Activated T-cell treated with anti-CD3 and anti-CD28 coated beads, Interleukin-2, amount 50 U/mL, for 72 hours (primary cell): ENCODE measurements at places on chromosomes 7 and 10. TPM values are rescaled to one million over a fixed set of nuclear protein-coding genes. Genes with fewer than 3 reads are reported as not detected.

The MYO1G gene
- total RNA-seq, result 595 TPM

The HOXA4 gene
- 0.79 TPM for total RNA-seq

The SUN1 gene
- total RNA-seq, result 77.9 TPM

The ARID5B gene
- total RNA-seq, result 113 TPM

The TPK1 gene
- 31.3 TPM for total RNA-seq

The ACSL5 gene
- total RNA-seq, result 49.5 TPM

GRCh38 chr10:131427281-131427680 is 115.8 kb upstream of the TCERG1L start:
- no peak for DNase-seq
- no peaks in the 10 kb centered on the region for H3K4me1 ChIP-seq
- no peak overlapping the region for H3K4me3 ChIP-seq
- H3K27ac ChIP-seq, result no peak overlapping the region

GRCh38 chr7:51009716-51010496 is 227.2 kb upstream of the GRB10 start:
- H3K27ac ChIP-seq, result peak overlapping the region; percentile 75
- peaks cover 6% of the 10 kb centered on the region for H3K27me3 ChIP-seq
- no peak overlapping the region for H3K4me3 ChIP-seq
- no peaks in the 10 kb centered on the region for H3K4me1 ChIP-seq
- H3K36me3 ChIP-seq, result no peaks in the 10 kb centered on the region

DNA sequence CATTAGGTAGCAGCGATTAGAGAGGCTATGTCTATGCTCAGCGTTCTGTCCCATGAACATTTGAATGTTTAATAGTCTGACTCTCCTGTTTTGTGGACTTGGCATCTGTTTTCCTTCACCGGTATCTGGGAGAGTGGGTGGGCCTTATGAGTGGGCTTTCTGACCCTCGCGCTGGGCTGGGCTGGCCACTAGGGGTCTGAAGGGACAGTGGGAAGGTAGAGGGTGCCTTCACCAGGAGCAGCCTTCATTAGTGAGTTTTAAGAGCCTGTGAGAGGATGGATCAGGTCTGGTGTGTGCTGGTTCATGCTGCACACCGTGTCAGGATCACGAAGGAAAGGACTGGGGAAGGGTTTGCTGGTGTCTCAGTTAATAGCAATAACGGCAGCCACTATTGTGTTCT is 33.4 kb downstream of the DCLRE1A start:
- H3K27me3 ChIP-seq, result peaks cover 6% of the 10 kb centered on the region
- no peaks in the 10 kb centered on the region for H3K4me1 ChIP-seq
- DNase-seq, result no peak
- H3K36me3 ChIP-seq, result no peaks in the 10 kb centered on the region

- no peaks in the 10 kb centered on the region for H3K36me3 ChIP-seq
- H3K4me1 ChIP-seq, result no peaks in the 10 kb centered on the region
- no peak for DNase-seq
- H3K4me3 ChIP-seq, result no peak overlapping the region
- H3K27me3 ChIP-seq, result no peaks in the 10 kb centered on the region
These were observed 11.9 kb upstream of the ZMIZ1 start for GRCh38 chr10:79056736-79057391.

- peaks cover 29% of the 10 kb centered on the region for H3K4me1 ChIP-seq
- peak; percentile 57 for DNase-seq
- H3K27me3 ChIP-seq, result no peaks in the 10 kb centered on the region
- no peaks in the 10 kb centered on the region for H3K36me3 ChIP-seq
These were observed 33.0 kb downstream of the PLEKHA1 start for GRCh38 chr10:122407375-122408125.

GRCh38 chr10:118927321-118927720 is 102.2 kb upstream of the NANOS1 start:
- H3K4me3 ChIP-seq, result no peak overlapping the region
- peaks cover 10% of the 10 kb centered on the region for H3K27me3 ChIP-seq
- no peaks in the 10 kb centered on the region for H3K4me1 ChIP-seq

- H3K36me3 ChIP-seq, result no peaks in the 10 kb centered on the region
- H3K27me3 ChIP-seq, result no peaks in the 10 kb centered on the region
- H3K4me3 ChIP-seq, result no peak overlapping the region
- H3K4me1 ChIP-seq, result no peaks in the 10 kb centered on the region
- no peak overlapping the region for H3K27ac ChIP-seq
- no peak for DNase-seq
These were observed 213.2 kb downstream of the KCND2 start for GRCh38 chr7:120486164-120486563.

DNA sequence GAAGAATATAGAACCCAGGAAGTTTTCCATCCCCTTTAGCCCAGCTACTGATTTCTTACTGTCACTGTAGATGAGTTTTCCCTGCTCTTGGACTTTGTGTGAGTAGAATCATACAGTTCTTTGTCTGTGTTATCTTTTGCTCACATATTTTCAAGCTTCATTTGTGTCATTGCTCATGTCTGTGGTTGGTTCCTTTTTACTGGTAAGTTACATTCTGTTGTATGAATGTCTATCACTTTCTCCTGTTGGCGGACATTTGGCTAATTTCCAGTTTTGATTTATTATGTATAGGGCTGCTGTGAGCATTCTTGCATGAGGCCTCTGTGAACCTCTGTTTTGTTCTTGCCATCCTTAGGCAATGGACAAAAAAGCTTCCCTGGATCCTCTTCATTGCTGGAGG is 5.3 kb downstream of the GLRX3 start:
- H3K27me3 ChIP-seq, result no peaks in the 10 kb centered on the region
- peak overlapping the region; percentile 71 for H3K4me3 ChIP-seq
- H3K27ac ChIP-seq, result no peak overlapping the region
- H3K36me3 ChIP-seq, result peaks cover 16% of the 10 kb centered on the region
- peaks cover 56% of the 10 kb centered on the region for H3K4me1 ChIP-seq

DNA sequence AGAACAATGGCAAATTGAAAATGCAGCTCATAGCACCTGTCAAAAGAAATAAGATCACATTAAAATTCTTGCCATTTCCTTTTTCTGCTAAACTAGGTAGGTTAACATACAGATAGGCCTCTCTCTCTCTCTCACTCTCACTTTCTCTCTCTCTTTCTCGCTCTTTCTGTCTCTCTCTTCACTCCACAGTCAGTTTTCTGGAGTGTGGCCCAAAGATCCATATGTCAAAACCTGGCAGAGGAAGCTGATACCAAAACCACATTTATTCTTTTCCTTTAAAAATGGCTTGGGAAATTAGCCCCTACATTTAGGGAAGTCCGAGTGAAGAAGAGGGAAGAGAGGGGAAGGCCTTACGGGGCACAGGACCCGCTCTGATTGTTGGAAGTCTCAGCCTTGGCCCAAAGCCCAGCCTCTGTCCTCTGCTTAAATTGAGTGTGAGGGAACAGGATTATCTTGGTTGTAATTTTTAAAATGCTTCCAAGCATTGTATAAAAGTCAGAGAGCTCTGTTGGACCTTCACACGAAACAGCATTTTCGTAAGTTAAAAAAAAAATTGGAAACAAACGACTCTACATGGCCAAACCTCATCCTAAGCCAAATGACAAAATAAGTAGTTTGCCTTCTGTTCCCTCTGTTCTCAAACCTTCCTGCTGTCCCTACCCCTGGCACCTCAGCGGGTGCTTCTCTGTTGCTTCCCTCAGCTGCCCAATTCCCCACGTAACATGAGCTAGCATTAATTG is 83.2 kb downstream of the FRMD4A start:
- DNase-seq, result no peak
- no peaks in the 10 kb centered on the region for H3K36me3 ChIP-seq
- H3K4me1 ChIP-seq, result no peaks in the 10 kb centered on the region
- no peak overlapping the region for H3K27ac ChIP-seq

DNA sequence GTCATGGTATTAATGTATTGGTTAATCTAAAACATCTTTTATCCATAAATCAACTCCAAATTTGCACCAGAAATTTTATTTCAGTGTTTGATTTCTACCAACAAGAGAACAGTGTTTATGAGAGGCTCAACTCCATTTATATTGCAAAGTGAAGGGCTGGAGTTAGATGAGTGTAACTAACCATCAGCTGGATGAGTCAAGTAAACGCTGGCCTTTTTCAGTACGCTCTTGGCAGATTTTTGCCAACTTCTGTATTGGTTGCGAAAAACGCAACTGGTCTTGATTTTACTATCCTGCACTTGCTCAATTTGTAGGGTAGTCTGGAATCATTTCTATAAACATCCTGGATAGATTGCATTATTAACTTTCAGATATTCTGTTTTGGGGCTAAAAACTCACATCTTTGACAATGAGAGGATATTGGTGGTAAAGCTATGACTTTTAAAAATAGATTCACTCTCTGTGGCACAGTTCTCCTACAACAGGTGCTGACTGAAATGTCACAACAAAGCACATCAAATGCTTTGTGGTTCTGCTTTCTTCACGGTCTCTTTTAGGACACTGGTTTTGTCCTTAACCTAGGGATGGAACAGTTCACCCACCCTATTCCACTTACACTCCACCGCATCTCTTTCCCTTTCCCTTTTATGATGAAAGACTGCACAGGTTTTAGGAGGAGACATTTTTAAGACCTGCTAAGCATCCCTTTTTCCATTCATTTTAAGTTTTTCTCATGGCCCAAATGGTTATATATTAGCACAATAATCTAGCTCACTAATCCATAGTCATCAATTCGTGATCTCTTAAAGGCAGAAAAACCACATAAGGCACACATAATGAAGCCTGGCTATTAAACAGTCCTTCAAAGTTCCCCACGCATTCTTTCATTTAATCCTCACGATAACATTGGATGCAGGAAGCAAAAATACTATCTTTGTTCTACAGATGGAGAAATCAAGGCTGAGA is 12.8 kb downstream of the CACNA2D1 start:
- DNase-seq, result no peak
- H3K27me3 ChIP-seq, result no peaks in the 10 kb centered on the region
- H3K4me1 ChIP-seq, result no peaks in the 10 kb centered on the region
- H3K27ac ChIP-seq, result no peak overlapping the region
- no peaks in the 10 kb centered on the region for H3K36me3 ChIP-seq

- DNase-seq, result peak; percentile 4
- H3K36me3 ChIP-seq, result peaks cover 2% of the 10 kb centered on the region
- H3K27ac ChIP-seq, result peak overlapping the region; percentile 51
- H3K27me3 ChIP-seq, result no peaks in the 10 kb centered on the region
- H3K4me1 ChIP-seq, result peaks cover 22% of the 10 kb centered on the region
These were observed 32.0 kb downstream of the EXOC6 start for GRCh38 chr10:92880233-92880861.

GRCh38 chr7:79736418-79736817 is 283.0 kb upstream of the MAGI2 start:
- no peaks in the 10 kb centered on the region for H3K27me3 ChIP-seq
- DNase-seq, result no peak
- H3K4me1 ChIP-seq, result no peaks in the 10 kb centered on the region
- H3K36me3 ChIP-seq, result no peaks in the 10 kb centered on the region

GRCh38 chr7:70355198-70356020 is 757.1 kb downstream of the AUTS2 start:
- no peak for DNase-seq
- peaks cover 14% of the 10 kb centered on the region for H3K4me1 ChIP-seq
- no peak overlapping the region for H3K4me3 ChIP-seq
- no peak overlapping the region for H3K27ac ChIP-seq
- no peaks in the 10 kb centered on the region for H3K36me3 ChIP-seq

GRCh38 chr7:20026762-20027161 is 190.4 kb downstream of the MACC1 start:
- H3K4me1 ChIP-seq, result no peaks in the 10 kb centered on the region
- H3K36me3 ChIP-seq, result no peaks in the 10 kb centered on the region
- no peak overlapping the region for H3K27ac ChIP-seq
- H3K27me3 ChIP-seq, result no peaks in the 10 kb centered on the region
- DNase-seq, result no peak

GRCh38 chr7:44966731-44967538 is 11.9 kb downstream of the MYO1G start:
- H3K27ac ChIP-seq, result peak overlapping the region; percentile 63
- peaks cover 13% of the 10 kb centered on the region for H3K36me3 ChIP-seq
- DNase-seq, result no peak

DNA sequence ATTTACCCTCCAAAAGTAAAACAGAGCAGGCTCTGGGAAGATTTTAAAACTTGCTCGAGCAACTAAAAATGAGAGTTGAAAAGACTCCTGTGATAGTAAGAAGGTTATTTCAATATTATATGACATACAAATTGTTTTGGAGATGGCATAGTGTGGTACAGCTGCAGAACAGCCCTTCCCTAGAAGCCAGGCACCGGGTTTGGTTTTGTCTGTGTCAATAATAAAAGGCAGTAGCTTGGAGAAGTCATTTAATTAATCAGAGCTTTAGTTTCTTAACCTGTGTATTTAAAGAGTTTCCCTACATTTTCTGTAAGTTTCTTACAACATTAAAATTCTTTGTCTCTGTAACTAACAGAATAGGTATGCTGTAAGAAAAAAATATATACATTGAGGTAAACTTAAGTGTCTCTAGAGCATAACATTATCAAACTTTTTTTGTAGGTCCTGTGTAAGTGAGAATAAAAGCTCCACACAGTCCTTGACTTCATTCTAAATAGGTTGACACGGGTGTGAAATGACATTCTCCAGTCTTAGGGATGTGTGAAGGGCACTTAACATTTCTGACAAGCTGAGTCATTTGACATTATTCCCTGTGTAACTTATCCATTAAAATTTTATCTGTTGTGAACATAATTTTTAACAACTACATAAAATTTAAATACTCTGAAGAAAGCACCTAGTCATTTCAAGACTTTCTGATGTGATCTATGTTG is 425.0 kb upstream of the ETV1 start:
- H3K27me3 ChIP-seq, result no peaks in the 10 kb centered on the region
- no peak overlapping the region for H3K27ac ChIP-seq
- H3K4me1 ChIP-seq, result no peaks in the 10 kb centered on the region
- no peak overlapping the region for H3K4me3 ChIP-seq
- H3K36me3 ChIP-seq, result no peaks in the 10 kb centered on the region

GRCh38 chr10:44462338-44462914 is 77.5 kb upstream of the CXCL12 start:
- DNase-seq, result no peak
- H3K4me3 ChIP-seq, result no peak overlapping the region
- H3K36me3 ChIP-seq, result no peaks in the 10 kb centered on the region
- H3K27ac ChIP-seq, result no peak overlapping the region

DNA sequence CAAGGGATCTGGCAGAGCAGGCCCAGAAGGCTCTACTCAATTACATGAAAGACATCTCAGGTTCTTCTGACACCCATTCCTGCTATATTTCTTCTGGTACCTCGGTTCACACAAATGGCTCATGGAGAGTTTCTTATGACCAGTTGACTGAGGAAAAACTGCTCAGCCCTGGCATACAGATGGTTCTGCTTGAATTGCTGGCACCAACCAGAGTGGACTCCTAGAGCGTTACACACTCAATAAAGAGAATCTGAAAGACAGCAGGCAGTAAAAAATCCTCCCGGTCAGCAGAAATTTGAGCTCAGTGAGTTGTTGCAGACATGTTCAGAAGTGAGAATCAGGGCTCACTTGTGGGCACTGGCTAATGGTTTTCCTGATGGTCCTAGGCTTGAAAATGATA is 434.4 kb downstream of the TCERG1L start:
- DNase-seq, result no peak
- no peaks in the 10 kb centered on the region for H3K27me3 ChIP-seq
- no peaks in the 10 kb centered on the region for H3K36me3 ChIP-seq
- H3K27ac ChIP-seq, result no peak overlapping the region
- no peak overlapping the region for H3K4me3 ChIP-seq

DNA sequence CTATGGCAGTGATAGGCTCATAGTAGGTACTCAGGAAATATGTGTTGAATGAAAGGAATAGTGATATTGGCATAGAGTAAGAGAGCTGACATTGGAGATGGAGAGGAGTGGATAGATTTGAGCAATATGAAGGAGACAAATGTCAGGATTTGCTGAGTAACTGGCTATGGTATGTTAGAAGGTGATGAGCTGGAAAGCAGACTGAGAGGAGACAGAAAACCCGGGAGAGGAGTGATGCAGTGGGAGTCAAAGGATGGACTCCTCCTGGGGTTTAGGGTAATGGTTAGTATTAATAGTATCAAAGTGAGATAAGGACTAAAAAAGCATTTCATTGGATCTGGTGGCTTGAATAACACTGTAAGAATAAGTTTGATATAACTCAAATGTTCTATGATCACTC is 64.8 kb downstream of the CD36 start:
- DNase-seq, result no peak
- no peaks in the 10 kb centered on the region for H3K4me1 ChIP-seq
- H3K36me3 ChIP-seq, result no peaks in the 10 kb centered on the region
- no peak overlapping the region for H3K27ac ChIP-seq
- no peak overlapping the region for H3K4me3 ChIP-seq
